ENCODE measurements at places on chromosomes 4 and X.

DNA sequence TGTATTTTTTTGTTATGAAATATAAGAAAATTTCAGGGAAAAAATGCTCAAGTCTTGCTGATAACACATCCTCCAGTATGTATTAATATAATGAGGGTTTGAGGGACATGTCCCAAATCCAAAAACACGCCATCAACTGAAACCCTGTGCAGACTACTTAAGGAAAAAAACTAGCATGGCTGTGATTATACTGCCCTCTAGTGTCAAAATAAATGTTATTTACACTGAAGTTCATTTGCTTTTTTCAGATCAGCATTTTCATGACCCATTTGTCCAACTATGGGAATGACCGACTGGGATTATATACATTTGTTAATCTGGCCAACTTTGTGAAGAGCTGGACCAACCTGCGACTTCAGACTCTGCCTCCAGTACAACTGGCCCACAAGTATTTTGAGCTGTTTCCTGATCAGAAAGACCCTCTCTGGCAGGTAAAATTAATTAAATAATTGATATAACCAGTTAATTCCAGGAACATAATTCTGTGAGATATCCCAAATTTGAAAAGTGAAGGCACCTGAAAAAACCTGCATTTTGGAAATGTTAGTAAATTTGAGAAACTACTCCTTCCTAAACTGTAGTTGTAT lies 128.5 kb downstream of the PRSS12 start:
- DNase-seq = peak; percentile 50

- no peak for DNase-seq
These were observed 153.2 kb upstream of the RPL34 start for GRCh38 chr4:108466936-108467902.

GRCh38 chr4:130545171-130545570 lies 1449.2 kb downstream of the C4orf33 start:
- DNase-seq = no peak

GRCh38 chr4:17511051-17511450 lies 839 bp downstream of the QDPR start:
- DNase-seq = no peak

DNA sequence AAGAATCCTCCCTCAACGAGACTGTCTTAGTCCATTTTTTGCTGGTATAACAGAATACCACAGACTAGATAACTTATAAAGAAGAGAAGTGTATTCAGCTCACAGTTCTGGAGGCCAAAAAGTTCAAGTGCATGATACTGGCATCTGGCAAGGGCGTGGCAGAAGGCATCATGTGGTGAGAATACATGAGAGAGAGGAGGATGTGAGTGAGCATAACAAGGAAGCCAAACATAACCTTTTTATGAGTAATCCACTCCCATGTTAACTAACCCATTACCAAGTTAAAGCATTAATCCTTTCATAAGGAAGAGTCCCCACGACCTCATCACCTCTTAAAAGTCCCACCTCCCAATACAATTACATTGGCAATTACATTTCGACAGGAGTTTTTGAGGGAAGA lies 504.6 kb downstream of the IQCM start:
- no peak for DNase-seq

DNA sequence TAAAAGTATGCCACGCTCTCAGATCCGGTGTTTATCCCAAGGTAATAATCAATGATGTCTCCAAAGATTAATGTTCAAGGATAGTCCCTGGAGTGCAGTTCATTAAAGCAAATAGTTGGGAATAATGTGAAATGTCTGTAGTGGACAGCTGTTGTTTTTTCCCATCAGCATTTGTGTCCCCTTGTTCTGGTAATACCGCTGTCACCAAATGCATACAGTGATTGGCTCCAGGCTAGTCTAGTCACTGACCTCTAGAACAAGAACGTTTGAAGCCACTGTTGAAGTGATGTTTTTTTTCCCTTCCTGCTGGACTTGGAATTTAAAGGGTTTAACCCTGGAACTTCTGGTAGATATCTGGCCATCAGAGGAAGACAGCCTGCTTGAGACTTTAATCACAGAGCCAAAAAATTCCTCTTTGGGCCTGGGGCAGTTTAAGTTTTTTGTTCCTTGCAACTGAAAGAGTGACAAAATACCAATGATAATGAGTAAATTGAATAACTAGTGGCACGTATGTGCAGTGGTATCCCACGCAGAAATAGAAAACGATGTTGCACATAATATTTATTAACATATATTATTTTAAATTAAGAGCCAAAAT lies 30.6 kb downstream of the HSD17B11 start:
- DNase-seq = no peak

DNA sequence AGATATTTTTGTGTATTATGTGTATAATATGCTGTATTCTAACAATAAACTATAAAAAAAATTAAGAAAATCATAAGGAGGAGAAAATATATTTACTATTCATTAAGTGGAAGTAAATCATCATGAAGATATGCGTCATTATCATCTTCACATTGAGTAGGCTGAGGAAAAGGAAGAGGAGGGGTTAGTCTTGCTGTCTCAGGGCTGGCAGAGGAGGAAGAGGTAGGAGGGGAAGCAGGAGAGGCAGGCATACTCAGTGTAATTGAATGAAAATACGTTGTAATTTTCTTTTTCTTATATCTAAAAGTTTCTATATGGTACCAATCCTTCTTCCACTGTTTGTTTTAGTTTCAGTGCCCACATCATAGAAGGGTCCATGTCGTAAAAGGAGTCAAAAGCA lies 9.8 kb upstream of the TMEM185A start:
- DNase-seq = no peak

DNA sequence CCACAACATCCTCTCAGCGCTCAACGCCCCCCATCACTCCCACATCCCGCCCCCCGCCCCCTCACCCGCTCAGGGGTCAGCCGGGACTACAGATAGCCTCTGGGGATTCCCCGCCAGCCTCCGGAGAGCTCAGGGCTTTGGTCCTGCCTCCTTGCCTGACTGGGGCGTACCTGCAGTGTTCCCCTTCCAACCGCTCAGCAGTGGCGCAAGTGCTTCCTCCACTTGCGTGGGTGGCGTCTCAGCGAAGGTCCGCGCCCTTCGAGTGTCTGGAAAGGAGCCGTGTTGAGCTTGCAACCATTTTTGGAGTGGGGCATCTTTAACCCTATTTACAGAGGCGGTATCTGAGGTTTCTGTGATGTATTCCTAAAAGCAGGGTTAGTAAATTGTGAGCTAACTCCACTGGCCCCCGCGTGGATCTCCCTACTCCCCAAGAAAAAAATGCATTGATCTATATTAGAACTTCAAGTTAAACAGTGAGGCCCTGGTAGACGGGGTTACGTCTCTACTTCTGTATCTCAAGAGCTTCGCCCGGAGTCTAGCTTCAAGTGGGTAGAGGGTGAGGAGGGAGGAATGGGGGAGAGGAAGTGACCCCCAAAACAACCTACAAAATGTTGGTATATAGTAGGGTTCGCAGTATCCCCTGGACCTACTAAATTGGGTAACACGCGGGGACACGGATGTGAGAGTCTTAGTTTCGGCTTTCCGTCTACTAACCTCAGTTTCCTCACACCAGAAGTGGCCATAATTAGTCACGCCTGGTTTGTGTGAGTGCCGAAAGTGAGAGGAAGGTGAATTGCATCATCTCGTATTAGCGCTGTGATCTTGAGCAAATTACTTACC lies 16.1 kb downstream of the NKX3-2 start:
- DNase-seq = no peak

DNA sequence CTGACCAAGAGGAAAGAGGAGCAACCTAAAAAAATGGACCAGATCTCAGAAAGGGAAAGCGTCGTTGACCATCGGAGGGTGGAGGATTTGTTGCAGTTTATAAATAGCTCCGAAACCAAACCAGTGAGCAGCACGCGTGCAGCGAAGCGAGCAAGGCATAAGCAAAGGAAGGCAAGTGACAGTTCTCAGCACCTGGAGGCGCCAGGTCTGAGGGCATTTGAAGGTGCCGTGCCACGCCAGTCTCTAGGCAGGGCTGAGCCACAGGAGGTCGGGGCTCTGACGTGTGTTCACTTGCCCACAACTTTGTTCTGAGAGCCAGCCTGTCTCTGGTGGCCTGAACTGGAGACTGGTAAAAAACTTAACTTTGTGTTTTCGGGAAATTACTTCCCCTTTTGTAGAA lies 59.7 kb downstream of the TNIP2 start:
- no peak for DNase-seq

GRCh38 chrX:69131886-69132285 lies 33.4 kb downstream of the PJA1 start:
- DNase-seq = peak; percentile 10

- no peak for DNase-seq
These were observed 275.8 kb upstream of the TENM3 start for GRCh38 chr4:181967401-181967800.

DNA sequence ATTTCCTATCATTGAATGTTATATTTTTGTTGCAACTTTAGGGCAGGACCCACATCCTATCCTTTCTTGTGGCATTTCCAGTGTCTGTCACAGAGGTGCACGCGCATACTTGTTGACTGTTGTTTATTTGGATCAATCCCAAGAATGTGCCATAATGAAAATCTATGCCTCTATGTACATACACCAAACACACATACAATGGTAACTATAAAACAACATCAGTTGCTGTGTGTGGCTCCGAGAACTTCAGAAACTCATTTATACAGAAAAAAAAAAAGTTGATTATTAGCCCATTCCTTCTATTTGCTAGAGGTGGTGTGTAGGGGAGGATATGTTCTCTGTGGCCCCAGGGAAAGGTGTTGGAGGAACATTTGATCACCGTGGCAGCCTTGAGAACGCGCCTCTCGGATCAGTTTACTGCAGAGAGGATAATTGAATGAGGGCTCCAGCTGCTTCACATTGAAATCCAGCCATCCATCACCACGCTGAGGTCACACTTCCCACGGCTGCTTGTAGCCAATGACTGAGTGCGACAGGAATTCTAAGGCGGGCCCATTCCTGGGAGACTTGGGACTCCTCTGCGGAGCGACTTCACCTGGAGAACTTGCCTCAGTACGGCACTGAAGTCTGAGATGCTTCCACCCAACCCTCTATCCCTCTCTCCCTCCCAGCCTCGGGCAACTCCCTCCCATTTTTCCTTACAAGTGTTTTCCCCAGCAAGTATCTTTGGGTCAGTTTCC lies 19.5 kb downstream of the SMPX start:
- DNase-seq = no peak

DNA sequence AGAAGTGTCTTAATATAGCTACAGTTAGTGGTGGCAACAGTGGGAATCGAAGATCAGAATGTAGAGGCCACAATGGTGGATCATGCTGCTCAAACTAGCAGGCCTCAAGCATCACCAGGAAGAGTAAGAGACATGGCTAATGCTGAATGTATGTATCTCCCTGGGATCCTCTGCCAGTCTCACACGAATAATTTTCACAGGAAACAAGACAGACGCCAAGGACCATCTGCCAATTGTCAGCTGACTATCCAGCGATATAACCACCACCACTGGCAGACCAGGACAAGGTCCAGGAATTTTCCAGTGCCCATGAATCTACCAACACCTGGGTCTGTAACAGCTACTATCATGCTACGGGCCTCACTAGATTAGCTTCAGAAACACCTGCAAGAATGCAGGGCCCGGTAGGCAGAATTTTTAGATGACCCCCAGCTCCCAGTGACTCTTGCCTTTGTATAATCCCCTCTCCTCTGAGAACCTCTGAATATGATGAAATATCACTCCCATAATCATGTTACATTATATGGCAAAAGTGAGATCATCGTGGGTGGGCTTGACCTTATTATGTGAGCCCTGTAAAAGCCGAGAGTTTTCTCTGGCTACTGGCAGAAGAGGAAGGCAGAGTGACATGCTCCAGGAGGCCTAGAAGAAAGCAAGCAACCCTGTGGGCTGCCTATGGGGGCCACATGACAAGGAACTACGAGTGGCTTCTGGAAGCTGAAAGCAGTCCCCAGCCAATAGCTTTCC lies 429.8 kb downstream of the BCOR start:
- no peak for DNase-seq

- DNase-seq = no peak
These were observed 30.7 kb downstream of the SPARCL1 start for GRCh38 chr4:87498446-87498900.

GRCh38 chr4:26073886-26074560 lies 160.0 kb downstream of the SMIM20 start:
- no peak for DNase-seq

GRCh38 chr4:5758741-5759140 lies 47.7 kb downstream of the EVC start:
- DNase-seq = no peak

DNA sequence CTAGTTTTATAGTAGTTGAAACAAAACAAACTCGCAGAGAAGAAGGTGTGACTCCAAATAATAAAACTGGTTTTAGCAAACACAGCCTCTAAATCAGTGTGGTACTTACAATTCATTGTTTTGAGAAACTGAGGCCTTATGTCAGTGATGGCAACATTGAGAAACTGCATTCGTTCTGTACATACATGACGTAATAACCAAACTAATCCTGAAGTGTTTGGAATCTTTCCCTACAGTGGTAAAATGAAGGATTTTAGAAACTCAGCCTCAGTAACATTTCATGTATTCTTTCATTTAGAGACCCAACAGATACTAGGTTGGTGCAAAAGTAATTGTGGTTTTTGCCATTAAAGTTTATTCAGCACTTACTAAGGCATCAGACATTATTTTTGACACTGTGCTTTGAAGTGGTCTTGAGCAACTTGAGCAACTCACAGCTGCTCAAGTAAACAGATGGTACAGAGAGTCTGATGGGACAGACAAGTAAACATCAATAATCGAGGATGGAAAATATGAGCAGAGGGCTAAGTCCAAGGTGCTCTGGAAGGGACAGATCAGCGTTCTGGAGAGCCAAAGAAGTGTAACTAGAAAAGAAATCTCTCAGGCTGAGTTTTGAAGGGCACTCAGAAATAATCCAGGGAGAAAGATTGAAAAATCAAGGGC lies 390.8 kb upstream of the BOD1L1 start:
- DNase-seq = no peak

GRCh38 chr4:38188136-38188535 lies 227.9 kb downstream of the PTTG2 start:
- DNase-seq = no peak

DNA sequence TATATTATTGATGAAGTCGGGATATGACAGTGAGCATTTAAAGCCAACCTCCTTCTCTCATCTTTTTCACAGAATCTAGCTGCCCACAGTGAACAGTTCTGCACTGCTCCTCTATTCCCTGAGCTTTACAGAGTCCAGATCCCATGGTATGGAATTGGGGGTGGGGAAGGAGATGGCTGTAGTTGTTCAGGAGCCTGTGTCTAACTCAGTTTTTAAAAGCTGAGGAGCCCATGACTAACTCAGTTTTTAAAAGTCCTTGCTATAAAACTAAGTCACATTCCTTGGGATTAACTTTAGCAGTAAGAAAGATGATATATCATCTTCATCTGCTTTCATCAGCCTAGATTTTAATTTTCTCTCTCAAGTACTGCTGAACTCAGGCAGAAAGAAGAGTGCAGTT lies 96.4 kb upstream of the STIM2 start:
- DNase-seq = no peak

GRCh38 chr4:64417974-64418373 lies 8.7 kb upstream of the TECRL start:
- peak; percentile 39 for DNase-seq

All from NCI-H1694 (cell line).